Mononuclear cell (primary cell): ENCODE measurements at places on chromosomes 5 and 9. TPM values are rescaled to one million over a fixed set of nuclear protein-coding genes. Genes with fewer than 3 reads are reported as not detected.

Gene FAT2
- not detected for total RNA-seq

Gene HAVCR1
- total RNA-seq: 1.3 TPM

Gene FSTL4
- 0.52 TPM for total RNA-seq

Gene IGIP
- 2.3 TPM for total RNA-seq

Gene FOXD4
- not detected for total RNA-seq

Gene TTC16
- total RNA-seq: 1.9 TPM

Gene SEMA4D
- 126 TPM for total RNA-seq

Gene ARHGEF37
- total RNA-seq: not detected
